ENCODE measurements at places on chromosomes 7 and 10.

DNA sequence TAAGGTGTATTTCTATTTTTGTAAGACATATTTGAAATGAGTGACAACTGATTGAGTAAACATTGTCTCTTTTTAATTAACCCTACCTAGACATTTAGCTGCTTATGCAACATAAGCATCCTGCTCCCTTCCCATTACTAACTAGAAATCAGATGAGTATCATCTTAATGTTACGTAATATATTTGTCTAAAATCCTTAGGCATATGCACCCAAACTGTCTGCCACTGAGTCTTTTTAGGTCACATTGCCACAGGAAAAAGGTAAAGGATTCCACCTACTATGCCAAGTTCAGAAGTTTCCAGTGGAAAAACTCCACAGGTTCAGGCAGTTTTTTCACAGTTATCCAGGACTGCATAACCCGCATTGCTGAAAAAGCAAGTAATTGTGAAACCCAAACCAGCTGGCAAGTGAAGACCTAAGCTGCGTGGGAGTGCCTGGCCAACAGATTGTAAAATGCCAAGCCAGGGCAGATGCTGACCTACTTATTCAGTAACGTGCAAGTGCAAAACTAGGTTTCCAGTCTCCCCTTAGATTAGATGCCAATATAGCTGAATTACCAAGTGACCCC is 983.7 kb downstream of the GATA3 start:
- DNase-seq, result no peak

- no peak for DNase-seq
Measured at GRCh38 chr7:32948202-32948601, 9.0 kb upstream of the FKBP9 start.

DNA sequence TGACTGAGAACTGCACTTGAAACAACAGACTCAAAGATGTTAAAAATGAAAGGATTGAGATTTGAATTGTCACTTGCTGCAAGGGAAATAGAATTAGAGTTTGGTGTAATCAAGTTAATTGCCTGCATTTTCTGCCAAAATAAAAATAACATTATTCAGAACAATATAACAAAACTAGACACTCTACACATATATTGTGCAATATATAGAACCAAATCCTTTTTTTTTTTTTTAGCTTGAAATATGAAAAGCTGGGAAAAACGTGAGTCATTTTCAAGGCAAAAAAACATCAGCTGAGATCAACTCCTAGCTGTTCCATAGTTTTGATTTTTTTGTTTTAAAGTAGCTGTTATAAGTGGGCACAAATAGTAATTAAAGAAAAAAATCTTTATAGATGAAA is 561.5 kb downstream of the DNAJB9 start:
- DNase-seq, result no peak

DNA sequence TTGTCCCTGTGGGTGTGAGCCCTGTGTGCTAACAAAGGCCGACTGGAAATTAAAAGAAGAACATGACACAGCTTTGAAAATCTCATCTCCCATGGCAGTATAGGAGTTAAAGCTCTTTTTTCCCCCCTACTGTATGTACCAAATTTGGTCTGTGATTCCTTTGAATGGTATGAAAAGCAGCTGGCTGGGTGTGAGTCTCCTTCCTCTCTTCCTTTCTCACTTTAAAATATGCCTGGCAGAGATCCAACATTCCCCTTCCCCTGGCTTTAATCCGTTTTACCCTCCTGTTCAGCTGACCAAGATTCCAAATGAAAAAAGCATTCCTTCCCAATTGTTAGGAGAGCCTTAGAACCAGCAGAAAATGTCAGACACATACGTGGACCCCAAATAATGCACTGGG is 225.0 kb upstream of the CELF2 start:
- DNase-seq, result no peak

DNA sequence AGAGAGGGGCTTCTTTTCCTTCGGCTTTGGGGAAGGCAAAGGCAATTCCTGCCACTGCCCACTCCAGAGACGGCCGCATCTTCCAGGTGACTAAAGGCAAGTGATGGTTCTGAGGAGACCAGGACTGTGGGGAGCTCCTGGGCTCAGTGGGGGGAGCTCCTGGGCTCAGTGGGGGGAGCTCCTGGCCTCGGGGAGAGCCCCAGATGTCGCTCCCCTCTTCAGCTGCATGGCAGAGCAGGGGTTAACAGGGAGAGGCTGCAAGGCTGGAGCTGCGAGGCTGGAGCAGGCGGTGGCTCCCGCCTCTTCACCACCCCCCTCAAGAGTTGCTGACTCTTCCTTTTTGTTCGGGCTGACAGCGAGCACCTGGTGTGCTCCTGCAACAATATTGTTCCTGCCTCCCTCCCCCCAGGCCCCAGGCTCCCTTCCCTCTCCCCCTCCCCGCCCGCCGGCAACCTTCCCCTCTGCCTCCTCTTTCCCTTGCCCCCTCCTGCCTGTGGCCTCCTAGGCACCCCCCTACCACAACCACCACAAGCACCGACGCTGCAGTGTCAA is 56.3 kb upstream of the LBX1 start:
- no peak for DNase-seq

DNA sequence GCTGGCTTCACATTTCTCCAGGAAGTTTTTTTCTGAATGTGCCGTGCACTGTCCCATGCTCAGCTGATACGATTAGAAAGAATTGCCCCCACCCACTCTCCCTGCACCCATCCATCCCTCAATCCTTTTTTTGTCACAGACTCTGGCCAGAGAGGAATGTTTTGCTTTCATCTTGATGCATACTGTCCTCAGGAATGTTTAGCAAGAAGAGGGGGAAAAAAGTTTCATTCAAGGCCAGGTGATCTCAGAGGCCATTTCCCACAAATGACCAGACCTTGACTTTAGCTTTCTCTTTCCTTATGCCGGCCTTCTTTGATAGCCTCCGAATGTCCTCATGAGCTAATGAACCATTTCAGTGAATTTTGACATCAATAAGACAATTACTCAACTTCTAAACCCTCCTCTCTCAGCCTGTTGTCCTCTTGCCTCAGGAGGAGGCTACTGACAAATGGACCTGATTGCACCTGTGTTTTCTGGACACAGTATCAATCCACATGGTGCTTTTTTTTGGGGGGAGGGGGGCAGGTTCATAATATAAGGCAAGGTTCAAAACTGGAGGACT is 105.0 kb upstream of the KLF6 start:
- DNase-seq, result no peak

GRCh38 chr10:3499120-3499519 is 285.9 kb downstream of the KLF6 start:
- no peak for DNase-seq

DNA sequence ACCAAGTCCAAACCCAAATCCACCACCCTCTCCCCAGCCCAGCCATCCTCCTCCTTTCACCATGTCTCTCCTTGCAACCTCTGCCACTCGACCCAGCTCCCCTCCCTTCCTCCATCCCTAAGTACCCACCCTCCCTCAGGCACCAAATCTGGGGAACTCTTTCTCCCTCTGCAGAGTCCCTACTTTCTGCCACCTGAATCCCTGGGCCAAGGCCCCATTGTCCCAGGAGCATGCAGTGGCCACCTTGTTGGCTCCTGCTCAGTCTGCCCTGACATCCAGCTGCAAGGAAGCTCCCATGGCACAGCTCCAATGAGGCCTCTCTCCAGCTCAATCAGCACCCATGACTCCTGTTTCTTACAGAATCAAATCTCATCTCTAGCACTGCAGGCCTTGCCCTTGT is 5.5 kb upstream of the UNC5B start:
- no peak for DNase-seq

GRCh38 chr10:122140461-122140902 is 130.6 kb upstream of the BTBD16 start:
- no peak for DNase-seq

GRCh38 chr7:24877790-24878311 is 102.1 kb downstream of the OSBPL3 start:
- peak; percentile 54 for DNase-seq

DNA sequence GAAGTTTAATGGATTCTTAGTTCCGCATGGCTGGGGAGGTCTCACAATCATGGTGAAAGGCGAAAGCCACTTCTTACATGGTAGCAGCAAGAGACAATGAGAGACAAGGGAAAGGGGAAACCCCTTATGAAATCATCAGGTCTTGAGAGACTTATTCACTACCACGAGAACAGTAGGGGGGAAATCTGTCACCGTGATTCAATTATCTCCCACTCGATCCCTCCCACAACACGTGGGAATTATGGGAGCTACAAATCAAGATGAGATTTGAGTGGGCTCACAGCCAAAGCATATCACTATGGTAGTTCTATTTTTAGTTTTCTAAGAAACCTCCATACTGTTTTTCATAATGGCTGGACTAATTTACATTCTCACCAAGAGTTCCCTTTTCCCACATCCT is 36.7 kb downstream of the SPAM1 start:
- DNase-seq, result no peak

- DNase-seq, result no peak
Measured at GRCh38 chr10:5511231-5511884, 12.0 kb upstream of the CALML5 start.

DNA sequence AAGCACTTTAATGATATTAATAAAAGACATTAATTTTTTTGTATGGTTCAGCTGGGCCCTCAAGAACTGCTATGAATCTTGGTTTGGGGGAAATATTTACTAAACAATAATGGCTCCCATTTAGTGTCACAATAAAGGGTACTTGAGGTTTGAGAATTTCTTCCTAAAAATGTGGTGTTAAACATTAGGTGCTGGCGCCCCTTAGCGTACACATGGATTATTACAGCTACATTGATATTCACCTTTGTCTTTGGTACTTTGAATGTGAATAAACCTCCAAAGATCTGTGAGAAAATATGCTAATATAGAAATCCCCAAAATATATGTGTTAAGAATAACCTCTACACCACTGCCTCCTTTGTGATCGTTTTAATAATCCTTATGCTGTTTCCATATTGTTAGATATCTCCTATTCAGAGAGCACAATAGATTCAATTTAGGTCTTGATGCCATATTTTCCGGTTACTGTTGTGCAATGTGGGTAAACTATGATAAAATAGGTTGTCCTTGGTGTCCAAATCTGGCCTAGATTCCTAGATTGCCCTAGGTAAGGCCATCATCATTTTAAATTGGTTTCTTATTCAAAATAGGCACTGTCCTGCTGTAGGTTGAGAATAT is 161.8 kb upstream of the CACNA2D1 start:
- DNase-seq, result no peak

- DNase-seq, result no peak
Measured at GRCh38 chr10:83990126-83990525, 149.2 kb upstream of the GHITM start.

- no peak for DNase-seq
Measured at GRCh38 chr7:14924398-14924797, 21.8 kb upstream of the DGKB start.

DNA sequence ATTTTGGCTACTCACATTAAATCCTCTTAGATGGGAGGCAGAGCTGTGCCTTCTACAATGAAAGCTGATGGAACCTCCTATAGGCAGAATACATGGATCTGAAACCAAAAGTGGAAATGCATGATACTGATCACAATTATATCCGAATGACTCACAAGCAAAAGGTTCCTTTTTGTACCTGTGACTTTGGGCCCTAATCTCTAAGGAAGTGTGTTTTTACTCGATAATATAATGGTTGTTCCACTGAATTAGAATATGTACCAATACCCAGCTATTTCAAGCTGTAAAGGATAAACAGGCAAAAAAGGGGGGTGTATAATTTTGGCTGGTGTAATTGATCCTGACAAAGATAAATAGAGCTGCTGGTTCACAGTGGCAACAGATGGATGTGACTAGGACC is 17.6 kb upstream of the LAMB1 start:
- no peak for DNase-seq

DNA sequence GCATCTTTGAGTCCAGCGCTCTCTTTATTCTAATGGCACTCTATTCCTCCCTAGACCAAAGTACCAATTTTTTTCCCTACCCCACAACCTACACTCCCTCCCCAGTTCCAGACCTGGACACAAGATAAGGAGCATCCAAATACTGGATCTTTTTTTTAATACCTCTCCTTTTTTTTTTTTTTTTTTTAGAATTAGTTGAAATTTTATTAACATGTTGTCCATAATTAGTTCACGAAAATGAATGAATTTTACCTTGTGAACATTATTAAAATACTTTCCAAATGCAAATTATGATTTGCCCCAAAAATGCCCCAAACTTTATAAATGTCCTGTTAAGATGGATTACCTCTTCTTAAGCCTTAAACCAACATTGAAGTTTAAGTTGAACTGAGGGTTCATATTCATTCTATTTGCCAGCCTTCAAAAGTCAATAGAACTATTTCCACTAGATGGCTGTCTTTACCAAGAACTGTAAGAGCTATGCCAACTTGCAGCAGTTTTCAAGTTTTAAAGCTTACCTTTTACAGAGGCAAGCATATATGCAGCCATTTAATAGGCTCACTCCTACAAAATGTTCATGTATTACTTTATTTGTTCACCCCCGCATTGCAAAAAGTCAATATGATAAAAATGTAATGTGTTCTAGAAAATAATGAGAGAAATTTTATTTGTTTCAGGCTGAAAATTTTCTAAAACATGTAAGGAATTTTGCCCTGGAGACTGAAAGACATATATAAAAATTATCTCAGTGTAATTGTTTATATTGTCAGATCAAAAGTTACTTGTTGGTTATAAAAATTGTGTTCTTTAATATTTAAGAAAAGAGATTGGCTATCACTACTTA is 39.7 kb upstream of the TNKS2 start:
- DNase-seq, result no peak

GRCh38 chr7:31175672-31176071 is 123.6 kb downstream of the ADCYAP1R1 start:
- DNase-seq, result no peak

DNA sequence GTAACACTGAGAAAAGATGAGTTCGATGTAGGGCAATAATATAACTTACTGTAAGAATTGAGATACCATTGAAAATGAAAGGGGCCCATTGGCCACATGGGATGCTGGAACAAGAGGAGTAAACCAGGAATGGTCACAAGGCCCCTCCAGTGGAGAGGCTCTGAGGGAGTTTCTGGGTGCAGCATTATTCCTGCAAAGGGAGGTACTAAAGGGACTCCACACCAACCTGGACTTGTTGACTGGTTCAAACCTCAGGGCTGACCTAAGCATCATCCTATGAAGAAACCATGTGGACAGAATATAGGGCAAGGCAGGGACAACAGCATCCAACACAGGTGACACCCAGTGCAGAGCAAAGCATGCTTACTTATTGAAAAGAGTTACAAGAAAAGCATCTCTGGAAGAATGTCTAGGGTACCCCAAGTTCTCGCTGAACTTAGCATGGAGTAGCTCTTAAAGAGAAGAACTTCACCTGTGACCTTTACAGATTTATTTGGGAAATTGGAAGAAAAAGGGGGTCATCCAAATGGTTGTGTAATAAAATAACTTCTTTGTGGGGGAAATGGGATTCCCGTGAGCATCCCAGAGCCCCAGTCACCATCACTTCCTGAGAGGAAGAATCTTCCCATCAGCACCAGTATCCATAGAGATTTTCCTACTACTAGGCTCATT is 34.7 kb downstream of the PRSS2 start:
- DNase-seq, result no peak

- no peak for DNase-seq
Measured at GRCh38 chr10:22420787-22421517, 75.7 kb downstream of the SPAG6 start.
